ENCODE measurements at places on chromosomes 1 and 21.

DNA sequence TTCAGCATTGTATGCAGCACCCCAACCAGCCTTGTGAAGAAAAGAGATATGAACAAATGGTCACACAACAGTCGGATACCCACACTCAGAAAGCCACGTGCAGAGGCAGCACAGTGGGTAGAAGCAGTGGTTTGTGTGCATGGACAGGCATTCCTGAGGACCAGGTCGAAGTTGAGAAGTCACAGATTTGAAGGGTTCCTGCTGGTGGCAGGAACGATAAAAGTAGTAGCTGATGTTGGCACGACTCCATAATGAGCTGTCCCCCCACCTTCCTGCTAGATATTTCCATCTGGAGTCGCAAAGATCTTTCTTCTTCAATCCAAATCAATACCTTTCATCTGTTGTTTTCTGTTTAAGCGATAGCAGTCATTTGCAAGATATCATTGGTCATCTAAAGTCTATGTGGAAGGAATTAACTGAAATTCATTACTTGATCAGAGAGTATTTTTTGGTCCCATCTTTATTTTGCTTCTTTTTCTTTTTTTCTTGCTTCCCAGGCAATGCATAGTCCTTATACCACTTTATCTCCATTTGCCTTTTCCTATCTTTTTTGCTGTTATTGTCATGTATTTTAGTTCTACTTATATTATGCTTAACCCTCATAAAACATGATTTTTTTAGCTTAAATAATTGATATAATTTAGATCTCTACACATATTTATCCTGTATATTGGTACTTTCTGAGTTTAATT lies 176.4 kb downstream of the DHRS3 start:
- DNase-seq: no peak

DNA sequence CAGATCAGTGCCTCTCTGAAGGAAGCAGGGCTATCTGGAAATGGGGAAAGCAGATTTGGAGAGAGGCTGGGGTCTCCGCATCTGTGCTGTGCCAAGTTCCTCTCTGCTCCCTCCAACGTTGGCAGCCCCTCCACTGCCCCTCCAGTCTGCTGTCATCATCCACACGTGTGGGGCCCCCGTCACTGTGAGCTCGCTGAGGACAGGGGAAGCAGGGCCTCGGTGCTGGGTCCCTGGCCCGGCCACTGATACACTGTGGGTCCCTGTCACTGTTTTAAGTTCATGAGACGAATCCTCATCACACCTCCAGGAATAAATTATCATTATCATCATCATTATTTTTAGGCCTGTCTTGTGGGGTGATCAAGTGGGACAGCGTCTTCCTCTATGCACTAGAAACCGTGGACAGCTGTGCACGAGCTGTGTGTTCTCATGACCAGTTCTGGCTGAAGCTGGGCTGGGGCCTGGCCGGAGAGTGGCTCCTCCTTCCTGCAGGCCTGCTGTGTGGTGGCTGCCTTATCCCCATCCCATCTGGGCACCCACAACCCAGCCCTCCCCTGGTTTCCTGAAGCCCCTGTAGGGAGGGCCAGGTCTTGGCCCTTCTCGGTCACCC lies 52.2 kb downstream of the DMRTB1 start:
- DNase-seq: no peak

GRCh38 chr1:31748365-31748764 lies 15.8 kb downstream of the ADGRB2 start:
- DNase-seq: no peak

DNA sequence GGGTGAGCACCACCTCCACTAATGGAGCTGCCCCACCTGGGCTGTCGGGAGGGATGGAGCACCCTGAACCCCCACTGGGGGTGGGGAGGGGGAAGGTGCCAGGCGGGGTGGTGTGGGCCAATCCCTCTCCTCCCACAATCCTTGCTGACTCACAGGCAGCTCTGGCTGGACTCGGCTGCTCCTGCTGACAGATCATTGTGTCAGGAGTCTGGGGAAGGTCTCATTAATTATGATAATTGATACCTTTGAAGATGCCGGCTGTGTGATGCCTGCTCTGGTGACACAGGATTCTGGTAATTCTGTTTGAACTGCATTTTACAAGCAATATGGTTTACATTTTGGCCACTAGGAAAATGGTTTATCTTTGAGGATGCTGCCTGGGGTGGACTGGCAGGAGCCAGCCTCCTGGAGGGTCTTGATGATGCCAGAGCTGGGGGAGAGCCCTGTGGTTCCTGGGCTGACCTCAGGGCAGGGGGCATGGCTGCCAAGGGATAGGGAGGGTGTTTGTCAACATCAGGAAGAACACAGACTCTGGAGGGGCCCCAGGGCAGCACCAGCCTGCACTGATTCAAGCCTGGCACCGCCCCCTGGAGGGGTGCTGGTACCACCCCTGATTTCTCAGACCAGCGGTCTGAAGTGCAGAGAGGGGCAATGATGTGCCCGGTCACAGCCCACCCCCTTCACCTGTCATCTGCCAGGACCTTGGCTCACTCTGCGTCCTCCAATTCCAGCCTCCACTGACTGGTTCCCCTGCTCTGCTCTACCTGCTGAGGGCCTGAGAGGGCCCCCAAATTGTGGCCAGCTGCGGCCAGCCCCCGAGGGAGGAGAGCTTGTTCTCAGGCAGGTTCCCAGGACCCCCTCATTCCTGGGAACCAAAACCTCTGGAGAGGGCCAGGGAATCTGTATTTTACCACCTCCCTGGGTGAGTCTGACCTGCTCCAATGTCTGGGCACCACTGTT lies 338.8 kb downstream of the MATN1 start:
- no peak for DNase-seq

Measured in activated CD4-positive, alpha-beta T cell treated with anti-CD3 and anti-CD28 coated beads for 36 hours (primary cell).